NCI-H524 (cell line): ENCODE measurements at places on chromosomes 16 and 17.

GRCh38 chr17:5866978-5867377 is 203.2 kb upstream of the WSCD1 start:
- DNase-seq, result no peak

GRCh38 chr17:41762841-41763240 is 23.7 kb downstream of the JUP start:
- DNase-seq, result no peak

DNA sequence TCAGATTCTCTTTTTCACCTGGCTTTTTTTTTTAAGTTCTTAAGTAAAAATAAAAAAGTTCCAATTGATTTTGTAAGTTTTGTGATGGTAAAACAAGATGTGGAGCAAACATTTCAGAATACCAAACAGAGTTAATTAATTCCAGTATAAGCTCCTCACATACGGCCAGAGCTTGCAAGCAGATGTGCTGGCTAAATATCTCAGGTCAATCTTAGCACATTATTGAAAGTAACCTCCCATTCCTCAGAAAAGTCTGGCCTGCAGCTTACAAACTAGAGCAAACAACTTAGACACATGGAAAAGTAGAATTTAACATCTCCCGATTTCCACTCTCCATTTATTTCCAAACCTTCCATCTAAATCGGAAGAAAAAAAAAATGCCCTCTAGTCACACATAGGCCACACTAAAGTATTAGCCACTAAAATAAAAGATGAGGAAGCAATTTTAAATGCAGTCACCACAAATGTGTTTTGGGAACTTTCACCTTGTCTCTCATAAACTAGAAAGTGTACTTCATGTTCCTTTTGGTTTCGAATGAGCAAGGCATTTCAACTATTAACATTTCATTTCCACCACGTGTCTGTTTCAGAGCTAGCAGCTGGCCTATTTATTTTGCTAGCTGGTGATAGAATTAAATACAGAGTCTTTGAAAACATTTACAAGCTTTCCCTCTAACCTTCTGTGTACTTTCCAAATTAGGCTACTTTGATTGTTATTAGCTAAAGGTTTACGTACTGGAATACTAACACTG is 143.3 kb downstream of the STX8 start:
- DNase-seq, result no peak

GRCh38 chr17:1727876-1728630 is 3.5 kb downstream of the WDR81 start:
- DNase-seq, result no peak

DNA sequence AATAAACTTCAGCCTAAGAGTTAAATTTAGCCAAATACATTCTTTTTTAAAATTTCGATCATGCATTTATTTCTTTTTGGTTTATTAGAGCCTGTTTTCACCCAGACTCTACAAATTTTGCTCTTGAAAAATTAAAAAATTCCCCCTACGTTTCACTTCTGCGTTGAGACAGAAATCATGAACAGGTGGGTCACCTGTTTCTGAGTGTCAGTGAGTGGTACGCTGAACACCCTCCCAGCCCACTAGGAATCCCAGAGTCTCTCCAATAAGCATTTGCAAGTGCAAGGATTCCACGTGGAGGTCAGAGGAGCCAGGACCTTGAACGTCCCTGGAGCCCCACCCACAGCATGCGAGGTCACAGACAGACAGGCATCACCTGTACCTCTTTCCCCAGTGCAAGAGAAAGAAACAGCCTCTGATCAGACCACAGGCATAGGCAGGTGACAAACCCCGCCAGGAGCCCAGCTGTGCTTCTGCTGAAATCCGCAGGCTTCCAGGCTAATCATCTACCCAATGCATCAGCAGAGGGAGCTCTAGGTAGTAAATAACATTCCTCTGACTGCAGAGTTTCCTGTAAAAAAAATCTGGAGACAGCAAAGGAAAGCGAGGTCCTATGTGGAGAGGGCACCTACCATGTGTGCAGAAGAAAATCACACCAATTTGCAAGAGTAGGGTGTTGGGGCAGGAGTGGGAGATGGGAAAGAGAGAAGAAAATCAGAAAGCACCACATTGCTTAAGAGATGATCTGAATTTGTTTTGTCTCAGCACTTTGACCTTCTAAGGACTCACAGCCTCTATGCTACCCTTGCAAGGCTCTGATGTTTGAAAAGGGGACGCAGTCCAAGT is 5.9 kb upstream of the XYLT1 start:
- DNase-seq, result peak; percentile 61

GRCh38 chr17:80796430-80796861 is 195.2 kb upstream of the CHMP6 start:
- no peak for DNase-seq
